ENCODE measurements at places on chromosomes 2 and 18.

GRCh38 chr18:31211047-31211446 lies 48.4 kb upstream of the DSC1 start:
- no peak for DNase-seq

DNA sequence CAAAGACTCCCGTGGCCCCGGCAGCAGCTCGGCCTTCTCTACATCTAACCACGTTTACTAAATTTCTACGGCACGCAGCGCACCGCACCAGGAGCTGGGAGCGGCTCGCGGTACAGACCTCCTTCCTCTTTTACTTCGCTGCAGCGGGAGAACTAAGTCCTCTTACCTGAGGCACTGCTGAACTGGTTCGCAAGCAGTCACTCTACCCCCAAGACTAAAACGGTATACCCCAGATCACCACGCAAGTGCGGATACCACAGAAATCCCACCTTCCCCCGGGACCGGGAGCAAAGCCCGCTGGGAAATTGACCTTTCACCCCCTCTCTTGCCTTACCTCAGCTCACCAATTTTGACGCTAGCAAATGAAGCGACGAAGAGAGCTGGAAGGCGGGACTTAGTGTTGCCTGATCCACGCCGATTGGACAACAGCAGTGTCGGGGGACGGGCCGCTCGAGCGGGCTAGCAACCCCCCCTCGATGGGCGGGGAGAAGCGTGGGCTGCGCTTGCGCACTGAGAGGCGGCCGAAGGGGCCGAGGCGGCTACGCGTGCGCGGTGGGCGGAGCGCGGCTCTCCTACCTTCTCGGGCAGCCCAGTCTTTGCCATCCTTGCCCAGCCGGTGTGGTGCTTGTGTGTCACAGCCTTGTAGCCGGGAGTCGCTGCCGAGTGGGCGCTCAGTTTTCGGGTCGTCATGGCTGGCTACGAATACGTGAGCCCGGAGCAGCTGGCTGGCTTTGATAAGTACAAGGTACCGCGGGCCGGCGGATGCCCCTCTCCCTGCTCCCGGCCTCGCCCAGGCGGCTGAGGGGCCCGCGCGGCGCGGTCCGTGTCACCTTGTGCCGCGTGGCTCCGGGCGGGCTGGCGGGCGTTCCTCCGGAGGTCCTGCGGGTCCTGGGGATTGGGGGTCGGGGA lies at the start of gene SELENOI:
TSS of gene SELENOI (plus strand) at position 599 of the 909 bp plus-strand sequence. CDS start at position 689, 90 bp downstream.
- peak; percentile 81 for DNase-seq

- DNase-seq = no peak
Observed at GRCh38 chr2:44038277-44038676, 42.5 kb upstream of the LRPPRC start.

DNA sequence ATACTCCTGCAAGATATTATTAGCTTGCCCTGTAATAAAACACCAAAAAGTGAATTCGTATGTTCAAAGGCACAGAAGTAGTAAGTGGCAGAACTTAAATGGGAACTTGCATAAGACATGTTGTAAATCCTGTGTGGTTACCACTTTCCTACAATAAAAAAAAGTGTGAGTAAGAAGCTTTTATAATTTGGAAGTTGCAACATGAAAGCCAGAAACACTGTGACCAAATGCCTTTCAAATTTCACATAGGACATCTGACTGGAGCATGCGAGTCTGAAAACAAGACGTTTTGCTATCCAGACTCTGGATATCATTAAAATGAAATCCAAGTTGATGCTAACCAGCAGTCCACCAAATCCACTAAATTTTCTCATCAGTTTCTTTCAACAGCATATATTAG lies 886.2 kb upstream of the NRXN1 start:
- no peak for DNase-seq

DNA sequence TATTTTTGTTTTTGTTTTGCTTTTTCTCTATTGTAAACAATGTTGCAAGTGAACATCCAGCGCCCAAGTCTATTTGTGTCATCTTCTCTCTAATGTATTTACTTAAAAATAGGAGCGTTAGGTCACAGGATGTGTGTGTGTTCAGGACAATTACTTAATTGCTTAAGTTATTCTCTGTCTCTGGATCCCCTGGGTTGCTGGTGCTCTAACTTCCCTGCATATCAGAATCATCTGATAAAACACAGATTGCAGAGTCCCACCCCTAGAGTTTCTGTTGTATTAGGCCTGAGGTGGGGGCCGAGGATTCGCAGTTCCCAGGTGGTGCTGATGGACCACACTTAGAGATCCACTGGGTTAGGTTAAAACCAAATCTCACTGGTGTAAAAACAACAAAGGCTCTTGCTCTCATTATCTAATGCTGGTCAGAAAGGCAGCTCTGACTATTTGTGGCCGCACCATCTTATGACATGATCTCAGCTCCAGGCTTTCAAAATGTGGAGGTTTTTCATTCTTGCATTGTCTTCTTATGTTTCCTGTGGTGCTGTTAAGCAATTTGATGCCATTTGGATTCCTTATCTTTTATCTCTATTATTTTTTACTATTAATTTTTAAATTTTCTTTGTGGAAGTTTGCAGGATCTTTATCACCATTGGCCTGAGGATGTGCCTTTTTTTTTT lies 87.7 kb downstream of the CLIP4 start:
- no peak for DNase-seq

- DNase-seq = no peak
Observed at GRCh38 chr2:64952511-64953482, 36.4 kb upstream of the SLC1A4 start.

DNA sequence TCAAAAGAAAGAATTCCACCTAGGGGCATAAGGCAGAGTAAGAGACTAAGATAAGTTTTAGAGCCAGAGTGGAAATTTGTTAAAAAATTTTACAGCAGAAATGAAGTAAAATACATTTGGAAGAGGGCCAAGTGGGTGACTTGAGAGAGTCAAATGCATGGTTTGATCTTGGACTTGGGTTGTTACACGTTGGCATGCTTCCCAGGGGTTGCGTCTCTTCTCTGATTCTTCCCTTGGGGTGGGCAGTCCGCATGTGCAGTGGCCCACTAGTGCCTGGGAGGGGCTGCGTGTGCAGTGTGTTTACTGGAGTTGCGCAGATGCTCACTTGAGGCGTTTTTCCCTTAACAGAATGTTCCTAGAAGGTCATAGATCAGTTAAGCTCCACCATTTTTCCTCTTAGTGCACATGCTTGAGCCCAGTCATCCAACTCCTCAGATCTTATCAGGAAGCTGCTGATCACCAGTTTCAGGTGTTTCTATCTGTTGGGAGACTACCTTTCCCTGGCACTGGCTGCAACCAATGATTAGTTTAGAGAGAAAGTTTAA lies 13.1 kb downstream of the SEH1L start:
- DNase-seq = no peak

DNA sequence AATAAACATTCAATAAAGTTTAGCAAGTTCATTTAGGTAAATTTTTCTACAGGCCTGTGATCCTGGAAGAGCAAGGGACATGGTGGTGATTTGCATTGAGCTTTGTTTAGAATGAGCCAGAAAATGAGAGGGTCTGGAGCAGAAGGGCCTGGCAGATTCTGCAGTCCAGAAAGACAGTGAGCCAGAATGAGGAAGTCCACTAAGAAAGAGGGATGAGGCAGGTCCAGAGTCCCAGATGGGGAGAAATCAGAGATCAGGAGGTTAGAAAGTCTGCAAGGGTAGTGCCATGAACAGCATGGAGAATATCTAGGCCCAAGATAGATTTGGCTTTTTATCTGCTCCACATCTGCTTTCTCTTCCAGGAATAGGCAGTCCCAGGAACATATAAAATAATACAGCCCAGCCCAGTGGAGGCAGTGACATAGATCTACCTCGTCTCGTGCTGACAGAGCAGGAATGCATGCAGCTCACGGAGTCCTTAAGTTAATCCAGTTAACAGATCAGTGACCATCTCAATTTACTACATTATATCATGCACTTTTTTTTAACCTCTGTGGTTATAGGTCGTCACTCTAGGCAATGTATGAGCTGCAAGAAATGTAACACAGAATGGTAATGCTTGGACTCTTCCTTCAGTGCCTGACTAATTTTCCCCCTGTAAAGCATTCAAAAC lies 429.0 kb downstream of the SUCLG1 start:
- no peak for DNase-seq

- no peak for DNase-seq
Observed at GRCh38 chr2:181309586-181309985, 147.6 kb upstream of the ITGA4 start.

DNA sequence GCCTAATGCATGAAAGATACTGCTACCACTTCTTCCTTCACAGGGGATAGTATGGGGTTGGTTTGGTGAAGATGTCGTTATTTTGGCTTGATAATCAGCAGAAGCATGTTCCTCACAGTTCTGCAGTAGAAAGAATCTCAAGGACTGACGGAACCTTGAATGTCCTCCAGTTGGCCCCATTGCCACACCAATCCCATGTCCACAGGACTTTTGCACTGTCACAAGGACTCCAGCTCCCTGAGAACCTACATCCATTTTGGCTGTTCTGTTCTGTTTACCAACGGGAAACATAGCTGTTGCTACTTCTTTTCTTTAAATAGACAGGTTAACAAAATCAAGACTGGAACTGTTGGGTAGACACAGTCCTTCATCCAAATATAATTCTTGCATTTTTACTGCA lies 270.0 kb downstream of the SLC8A1 start:
- no peak for DNase-seq

DNA sequence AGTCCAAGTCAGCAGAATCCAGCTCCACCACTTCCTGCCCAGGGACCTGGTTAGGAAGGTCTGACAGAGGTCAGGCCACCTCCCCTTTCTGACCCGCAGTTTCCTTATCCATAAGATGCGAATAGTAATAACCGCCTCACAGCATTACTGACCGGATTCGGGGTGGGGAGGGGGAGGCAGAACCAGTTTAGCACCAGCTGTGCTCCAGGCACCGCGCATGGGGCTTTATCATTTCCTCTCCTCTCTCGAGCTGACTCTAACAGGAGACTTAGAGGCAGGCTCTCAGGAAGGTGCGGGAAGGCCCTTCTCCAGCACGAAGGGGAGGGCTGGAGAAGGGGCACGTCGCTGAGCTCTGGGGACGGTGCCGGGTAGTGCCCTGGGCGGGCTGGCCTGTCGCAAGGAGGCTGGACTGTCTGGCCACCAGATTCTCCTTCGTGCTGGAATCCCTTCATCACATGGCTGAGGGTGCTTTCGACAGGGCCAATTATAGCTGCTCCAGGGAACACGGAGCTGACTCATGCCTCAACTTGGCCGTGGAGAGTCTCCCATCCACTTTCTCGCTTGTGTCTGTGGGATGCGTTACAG lies 5.7 kb downstream of the EHD3 start:
- DNase-seq = no peak

- DNase-seq = no peak
Observed at GRCh38 chr2:75614162-75614651, 32.4 kb upstream of the MRPL19 start.

- no peak for DNase-seq
Observed at GRCh38 chr2:237097911-237098702, 12.4 kb downstream of the COPS8 start.

- no peak for DNase-seq
Observed at GRCh38 chr18:28114472-28114871, 62.5 kb downstream of the CDH2 start.

- no peak for DNase-seq
Observed at GRCh38 chr18:74689251-74689650, 91.6 kb downstream of the ZNF407 start.

DNA sequence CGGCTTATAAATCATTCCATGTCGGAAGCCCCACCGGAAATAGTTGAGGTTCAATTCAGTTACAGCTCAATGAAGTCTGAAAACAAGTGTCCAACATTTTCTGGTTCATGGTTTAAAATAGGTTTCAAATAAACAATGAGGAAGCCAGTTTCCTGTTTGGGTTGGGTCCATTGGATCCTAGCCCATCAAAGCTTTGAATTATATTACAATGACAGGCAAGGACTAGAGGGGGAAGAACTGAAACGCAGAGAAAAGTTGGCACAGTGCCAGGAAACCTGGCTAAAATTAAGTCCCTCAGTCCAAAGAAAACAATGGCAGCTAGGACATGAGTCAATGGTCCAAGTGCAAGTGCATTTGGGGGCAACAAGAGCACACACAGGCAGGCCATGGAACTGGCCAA lies 32.0 kb downstream of the SLC14A1 start:
- no peak for DNase-seq

- DNase-seq = no peak
Observed at GRCh38 chr2:63855418-63856302, 14.0 kb downstream of the UGP2 start.

DNA sequence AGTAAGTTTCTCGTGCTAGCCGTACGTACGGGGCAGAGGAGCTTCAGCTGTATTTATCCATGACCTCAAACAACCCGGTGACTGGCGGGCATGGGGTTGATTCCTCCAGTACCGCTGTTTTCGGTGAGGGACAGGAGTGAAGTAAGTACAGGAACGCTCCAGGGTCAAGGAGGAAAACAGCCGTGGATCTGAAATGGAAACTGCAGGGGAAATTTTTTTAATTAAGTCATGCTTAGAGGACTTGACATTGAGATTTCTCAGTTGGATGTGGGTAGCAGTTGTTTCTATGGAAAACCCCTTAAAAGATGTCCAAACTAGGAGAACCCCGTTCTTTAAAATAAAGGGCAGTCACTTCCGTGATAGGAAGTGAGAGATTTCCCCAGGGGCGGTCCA lies 1.2 kb downstream of the RAB12 start:
- no peak for DNase-seq

- no peak for DNase-seq
Observed at GRCh38 chr18:6961331-6961730, 156.3 kb downstream of the LAMA1 start.

DNA sequence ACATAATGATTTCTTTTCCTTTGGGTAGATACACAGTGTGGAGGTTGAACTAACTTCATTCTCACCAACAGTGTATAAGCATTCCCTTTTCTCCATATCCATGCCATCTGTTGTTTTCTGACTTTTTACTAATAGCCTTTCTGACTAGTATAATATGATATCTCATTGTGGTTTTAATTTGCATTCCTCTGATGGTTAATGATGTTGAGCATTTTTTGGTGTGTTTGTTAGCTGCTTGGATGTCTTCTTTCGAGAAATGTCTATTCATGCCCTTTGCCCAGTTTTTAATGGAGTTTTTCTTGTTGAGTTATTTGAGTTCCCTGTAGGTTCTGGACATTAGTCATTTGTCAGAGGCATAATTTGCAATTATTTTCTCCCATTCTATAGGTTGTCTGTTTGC lies 59.8 kb downstream of the MARCHF4 start:
- no peak for DNase-seq

- DNase-seq = no peak
Observed at GRCh38 chr2:133489146-133489545, 79.1 kb downstream of the NCKAP5 start.

- no peak for DNase-seq
Observed at GRCh38 chr2:229855116-229855515, 66.7 kb downstream of the TRIP12 start.

GRCh38 chr18:41501848-41502247 lies 453.2 kb upstream of the PIK3C3 start:
- DNase-seq = no peak

GRCh38 chr18:47975701-47976100 lies 45.2 kb upstream of the SMAD2 start:
- DNase-seq = no peak

- DNase-seq = no peak
Observed at GRCh38 chr2:15763822-15764682, 172.4 kb downstream of the DDX1 start.

DNA sequence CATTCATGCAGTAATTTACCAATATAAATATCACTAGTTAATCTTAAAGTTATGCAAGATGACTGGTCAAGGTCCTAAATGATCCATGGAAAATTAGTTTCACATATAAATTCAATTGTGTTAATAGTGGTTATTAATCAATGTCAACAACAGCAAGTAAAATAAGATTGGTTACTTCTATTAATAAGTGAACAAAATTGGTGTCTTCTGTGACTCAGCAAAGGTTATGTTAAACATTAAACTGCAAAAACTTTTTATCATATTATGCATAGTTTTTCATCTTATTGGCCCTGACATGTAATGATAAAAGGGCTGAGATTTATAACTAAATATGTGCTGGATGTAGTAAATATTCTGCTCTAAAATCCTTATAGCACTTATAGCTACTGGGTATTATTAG lies 359.0 kb upstream of the UBE2E3 start:
- DNase-seq = no peak
